Activated CD4-positive, alpha-beta T cell treated with anti-CD3 and anti-CD28 coated beads, Interleukin-2, Interleukin-4, amounts not matched to agents 100 ng/mL and 50 ng/mL, durations not matched to agents 16 hours and 8 hours (primary cell): ENCODE measurements at places on chromosomes 16 and 17.

DNA sequence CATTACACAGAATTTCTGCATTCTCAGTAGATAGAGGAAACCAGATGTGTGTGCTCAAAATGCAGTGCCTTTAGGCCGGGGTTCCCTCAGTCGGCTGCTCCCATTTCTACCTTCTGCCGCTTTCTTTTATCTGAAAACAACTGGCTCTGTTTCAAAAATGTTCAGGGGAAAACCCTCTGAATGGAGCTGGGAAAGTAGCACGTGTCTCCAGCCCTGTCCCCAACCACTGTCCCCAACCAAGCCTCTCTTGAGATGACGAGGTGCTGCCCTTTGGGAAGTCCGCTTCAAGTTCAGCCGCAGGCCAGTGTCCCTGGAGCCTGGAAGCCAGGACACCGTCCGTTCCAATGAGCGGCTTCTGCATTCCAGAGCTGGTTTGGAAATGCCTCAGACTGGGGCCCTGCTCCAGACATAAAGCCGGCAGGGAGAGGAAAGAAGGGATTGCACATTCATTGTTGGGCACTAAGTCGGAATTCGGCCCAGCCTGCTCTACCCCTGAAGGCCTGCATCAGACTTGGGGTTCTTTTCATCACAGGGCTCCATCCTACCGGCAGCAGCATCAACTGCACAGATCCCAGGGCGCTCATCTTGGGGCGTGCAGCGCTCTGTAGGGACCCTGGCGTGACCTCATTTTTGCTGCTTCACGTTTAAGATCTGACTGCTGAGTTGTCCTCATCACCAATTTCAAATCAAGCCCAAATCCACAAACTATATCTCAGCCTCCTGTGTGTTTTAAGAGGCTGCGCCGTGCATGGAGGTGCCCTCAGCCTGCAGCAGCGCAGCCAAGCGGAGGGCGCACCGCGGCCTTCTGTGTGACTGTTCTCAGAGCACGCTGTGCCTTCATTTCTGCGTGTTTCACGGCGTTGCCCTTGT, 111.3 kb downstream of the BANP start:
- DNase-seq = no peak

- DNase-seq = no peak
Measured at GRCh38 chr17:74271901-74272561, 2.0 kb upstream of the DNAI2 start.

DNA sequence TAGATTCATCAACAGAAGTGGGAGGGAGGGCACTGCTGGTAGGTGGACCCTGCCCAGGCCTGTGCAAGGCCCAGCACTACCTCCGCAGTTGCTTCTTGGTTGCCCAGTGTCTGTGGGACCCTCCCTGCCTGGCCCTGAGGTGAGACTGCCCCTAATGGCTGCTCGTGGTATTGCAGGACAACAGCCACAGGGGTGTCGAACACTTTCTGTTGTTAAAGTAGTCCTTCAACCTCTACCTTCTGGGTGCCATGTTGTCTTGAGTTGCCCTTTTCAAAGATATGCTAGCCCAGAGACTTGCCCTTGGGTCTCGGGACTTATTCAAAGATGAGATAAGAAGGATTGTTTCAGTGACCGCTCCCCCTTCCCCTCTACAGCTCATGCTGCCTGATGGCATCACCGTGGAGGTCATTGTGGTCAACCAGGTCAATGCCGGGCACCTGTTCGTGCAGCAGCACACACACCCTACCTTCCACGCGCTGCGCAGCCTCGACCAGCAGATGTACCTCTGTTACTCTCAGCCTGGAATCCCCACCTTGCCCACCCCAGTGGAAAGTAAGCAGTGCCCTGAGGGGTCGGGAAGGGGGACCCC, 29.1 kb downstream of the AKAP1 start:
- DNase-seq = peak; percentile 62

- DNase-seq = no peak
Measured at GRCh38 chr17:74353446-74354060, 8.1 kb downstream of the BTBD17 start.

DNA sequence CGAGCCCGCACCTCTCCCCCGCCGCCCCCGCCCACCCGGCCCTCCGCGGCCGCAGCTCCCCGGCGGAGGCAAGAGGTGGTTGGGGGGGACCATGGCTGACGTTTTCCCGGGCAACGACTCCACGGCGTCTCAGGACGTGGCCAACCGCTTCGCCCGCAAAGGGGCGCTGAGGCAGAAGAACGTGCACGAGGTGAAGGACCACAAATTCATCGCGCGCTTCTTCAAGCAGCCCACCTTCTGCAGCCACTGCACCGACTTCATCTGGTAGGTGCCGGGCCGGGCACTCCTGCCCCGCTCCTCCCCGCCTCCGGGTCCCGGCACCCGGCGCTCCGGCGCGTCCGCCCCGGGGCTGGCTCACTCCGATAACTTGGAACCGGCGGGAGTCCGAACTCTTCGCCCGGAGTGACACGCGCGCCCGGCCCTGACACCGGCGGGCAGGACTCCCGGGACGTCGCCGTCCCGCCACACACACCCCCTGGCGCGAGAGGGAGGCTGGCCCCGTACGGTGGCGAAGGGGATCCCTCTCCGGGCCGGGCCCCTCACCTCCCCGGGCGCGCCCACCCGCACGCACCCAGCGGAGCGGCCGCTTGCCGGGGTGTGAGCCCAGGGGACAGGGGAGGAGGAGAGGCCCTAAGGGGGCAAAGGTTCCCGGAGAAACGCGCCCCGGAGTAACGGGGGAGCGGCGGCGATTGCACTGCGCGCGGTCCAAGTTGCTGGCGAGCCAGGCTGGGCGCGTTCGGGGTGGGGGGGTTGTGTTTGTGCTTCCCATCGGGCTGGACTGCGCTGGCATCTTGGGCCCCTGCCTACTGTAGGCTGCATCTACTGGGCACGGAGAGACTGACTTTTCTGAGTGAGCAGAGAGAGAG, 581 bp downstream of the PRKCA start:
- DNase-seq = peak; percentile 34

DNA sequence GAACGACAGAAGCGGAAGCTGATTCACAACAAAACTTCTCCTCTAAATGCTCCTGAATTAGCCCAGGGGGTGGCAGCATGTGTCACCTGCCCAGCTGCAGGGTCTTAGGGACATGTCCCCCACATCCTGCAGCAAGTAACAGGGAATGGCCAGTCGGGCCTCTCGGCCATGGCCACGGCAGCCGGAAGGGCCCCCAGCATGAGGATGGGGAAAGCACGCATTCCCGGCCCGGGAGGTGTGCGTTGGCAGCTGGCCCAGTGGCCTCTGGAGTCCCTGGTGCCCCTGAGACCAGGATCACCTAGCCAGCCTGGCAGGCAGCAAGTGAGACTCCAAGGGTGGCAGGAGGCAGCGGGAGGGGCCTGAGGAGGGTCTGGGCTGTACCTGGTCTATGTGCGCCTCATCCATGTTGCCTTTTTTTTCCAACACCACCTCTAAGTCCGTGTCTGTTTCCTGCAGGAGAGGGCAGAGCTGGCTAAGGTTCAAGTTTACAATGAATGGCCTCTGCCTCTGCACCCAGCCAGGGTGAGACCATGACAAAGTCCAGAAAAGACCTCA, 7.0 kb downstream of the KNOP1 start:
- no peak for DNase-seq

DNA sequence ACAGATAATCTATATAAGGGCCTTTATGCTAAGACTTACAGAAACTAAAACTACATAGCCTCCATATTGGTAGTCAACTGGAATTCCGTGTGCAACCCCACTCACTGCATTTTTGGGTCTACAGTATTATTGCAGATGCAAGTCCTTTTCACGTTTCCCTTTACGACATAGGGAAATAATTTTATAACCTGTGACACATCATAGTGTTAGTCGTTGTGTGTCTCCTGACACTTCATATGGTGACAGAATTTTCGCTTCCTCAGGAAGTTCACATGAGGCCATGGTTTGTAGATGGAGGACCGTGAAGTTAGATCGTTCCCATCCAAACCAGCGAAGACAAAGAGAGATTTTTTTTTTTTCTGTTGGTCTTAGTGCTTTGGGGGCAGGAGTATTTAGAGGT, 15.7 kb upstream of the MRC2 start:
- DNase-seq = peak; percentile 34

DNA sequence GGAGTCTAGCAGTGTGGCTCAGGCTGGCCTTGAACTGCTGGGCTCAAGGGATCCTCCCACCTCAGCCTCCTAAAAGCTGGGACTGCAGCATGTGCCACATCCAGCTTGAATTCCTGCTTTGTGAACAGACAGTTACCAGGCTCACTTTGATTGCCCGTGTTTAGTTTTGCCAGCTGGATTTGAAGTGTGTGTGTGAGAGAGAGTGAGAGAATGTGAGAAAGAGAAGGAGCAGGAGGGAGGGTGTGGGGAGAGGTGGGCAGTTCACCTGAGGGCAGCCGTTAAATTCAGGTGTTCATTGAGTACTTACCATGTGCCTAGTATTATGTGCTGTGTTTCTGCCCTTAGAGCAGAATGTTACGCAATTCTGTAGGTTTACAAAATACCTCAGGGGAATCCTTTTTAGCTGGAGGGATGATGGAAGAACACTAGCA, 4.7 kb downstream of the DUSP14 start:
- DNase-seq = no peak

- DNase-seq = no peak
Measured at GRCh38 chr16:29315916-29316517, 90.5 kb downstream of the NPIPB11 start.

DNA sequence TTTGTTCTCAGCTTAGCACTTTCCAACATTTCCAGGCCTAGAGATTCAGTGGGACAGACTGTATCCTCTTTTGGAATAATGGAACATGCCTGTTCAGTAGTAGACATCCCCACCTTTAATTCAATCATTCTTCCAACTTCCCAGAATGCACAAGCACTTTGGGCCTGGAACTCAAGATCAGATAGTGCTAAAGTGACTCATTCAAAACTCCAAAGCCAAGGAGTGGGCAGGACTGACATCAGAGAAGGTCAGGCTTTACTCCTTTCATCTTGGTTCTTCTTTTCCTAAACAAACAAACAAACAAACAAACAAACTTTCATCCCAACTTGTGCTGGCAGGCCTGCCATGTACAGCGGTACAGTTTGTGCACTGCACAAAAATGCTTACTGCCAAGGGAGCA, 172.0 kb downstream of the AXIN2 start:
- no peak for DNase-seq
